ENCODE measurements at places on chromosomes 16 and 17. TPM values are rescaled to one million over a fixed set of nuclear protein-coding genes. Genes with fewer than 3 reads are reported as not detected.

The NDE1 gene
- total RNA-seq = 17.5 TPM

The PSMD3 gene
- total RNA-seq = 73.5 TPM

The FOXO3B gene
- total RNA-seq = 3.4 TPM

The TEKT1 gene
- not detected for total RNA-seq

The TMEM92 gene
- total RNA-seq = 0.09 TPM

The FOXJ1 gene
- total RNA-seq = not detected

The FLYWCH2 gene
- 56.4 TPM for total RNA-seq

All from fibroblast of the aortic adventitia (primary cell).